ENCODE measurements at places on chromosomes 11 and 22.

DNA sequence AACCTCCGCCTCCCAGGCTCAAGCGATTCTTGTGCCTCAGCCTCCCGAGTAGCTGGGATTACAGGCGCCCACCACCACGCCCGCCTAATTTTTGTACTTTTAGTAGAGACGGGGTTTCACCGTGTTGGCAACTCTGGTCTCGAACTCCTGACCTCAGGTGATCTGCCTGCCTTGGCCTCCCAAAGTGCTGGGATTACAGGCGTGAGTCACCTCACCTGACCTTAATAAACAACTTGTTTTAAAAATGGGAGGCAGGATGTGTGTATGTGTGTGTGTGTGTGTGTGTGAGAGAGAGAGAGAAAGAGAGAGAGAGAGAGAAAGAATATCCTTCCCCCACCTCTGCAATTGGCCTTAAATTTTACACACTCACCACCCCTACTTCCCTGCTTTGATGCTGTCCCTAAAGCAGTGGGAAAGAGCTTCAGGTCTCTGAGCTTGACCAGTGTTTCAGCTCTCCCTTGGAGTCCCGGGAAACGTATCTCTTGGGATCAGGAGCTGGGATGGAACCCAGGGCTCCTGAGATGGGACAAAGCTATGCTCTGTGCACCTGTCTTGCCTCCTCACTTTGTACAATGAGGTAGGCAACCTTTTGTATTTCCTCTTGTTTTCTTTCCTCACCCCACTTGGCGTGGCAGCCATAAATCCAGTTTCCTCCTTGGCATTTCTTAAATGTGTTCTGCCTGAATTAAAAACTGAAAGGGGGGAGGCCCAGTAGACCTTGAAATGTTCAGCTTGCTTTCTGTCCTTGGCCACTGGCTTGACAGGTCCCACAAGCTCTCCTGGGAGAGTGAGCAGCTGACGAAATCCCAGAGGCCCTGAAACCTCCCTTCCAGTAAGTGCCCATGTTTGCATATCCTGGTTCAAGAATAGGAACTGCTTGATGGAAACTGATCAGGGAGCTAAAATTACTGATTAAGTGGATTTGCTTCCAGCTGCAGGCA, 17.8 kb upstream of the XBP1 start:
- DNase-seq = no peak

DNA sequence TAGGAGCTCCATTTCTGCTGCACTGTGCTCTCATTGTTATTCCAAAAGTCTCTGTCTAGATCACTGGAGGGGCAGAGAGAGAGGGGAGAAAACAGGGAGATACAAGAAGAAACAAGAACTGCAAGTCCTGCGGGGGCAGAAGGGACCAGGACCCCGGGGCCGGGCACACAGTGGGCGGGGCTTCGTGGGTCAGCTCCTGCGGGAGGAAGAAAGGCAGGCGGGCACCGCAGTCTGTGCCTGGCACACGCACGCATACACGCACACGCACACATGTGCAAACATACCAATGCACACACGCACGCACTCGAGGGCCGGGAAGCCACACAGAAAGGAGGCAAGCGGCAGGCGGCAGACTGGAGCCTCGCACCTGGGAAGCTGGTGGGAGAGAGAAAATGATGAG, 33.6 kb downstream of the SYT7 start:
- no peak for DNase-seq

GRCh38 chr11:2419638-2420501, 19.3 kb downstream of the TSSC4 start:
- no peak for DNase-seq

DNA sequence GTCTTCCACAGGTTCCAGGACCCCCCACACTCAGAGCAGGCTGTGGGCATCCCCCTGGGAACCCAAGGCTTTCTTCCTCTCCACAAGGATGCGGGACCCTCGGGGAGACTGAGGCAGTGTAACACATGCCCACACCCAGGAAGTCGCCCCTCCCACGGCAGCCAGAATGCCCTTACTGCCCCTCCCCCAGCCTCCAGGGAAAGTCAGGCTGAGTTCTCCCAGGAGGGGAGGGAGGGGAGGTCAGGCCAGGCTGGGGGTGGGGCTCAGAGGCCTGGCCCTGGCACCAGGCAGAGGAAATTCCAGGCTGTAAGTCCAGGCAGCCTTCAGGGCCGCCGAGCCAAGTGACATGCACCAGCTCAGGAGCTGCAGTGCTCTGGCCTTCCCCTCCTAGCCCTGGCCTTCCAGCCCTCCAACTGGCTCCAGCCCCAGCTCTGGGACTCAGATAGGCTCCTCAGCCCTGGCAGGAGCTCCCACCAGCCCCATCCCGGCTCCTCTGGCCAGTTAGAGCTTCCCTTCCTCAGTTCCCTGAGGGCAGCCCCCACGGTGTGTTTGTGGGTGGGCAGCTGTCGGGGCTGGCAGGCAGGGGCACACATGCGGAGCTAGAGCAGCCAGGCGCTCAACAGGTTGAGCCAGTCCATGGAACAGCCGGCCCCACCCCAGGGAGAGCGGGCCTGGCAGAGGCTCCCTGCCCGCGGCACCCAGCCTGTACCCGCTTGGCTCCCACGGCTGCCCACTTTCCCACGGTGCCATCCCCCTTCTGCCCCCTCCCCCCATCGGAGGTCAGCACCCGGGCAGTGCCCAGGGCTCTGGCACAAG, 3.6 kb downstream of the BCL9L start:
- DNase-seq = no peak

DNA sequence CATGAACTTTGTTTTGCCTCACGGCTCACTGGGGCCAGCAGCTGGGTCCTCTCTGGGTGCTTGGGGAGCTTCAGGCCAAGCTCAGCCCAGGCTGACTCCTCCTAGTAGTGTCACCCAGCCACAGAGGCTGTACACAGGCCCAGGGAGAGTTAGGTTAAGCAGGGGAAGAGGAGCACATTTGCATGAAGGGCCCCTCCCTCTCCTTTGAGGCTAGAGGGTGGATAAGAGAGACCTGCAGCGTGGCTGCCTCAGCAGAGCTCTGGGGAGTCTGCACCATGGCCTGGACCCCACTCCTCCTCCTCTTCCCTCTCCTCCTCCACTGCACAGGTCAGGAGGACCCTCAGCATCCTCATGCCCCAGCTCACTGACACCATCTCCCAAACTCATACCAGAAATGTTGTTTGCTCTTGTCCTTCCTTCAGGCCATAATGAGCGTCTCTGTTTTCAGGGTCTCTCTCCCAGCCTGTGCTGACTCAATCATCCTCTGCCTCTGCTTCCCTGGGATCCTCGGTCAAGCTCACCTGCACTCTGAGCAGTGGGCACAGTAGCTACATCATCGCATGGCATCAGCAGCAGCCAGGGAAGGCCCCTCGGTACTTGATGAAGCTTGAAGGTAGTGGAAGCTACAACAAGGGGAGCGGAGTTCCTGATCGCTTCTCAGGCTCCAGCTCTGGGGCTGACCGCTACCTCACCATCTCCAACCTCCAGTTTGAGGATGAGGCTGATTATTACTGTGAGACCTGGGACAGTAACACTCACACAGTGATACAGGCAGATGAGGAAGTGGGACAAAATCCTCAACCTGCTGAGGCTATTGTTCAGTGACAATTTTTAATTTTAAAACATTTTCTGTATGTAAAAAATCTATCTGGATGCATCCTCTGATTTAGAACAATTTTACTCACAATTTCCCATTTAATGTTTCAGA, 82.4 kb upstream of the VPREB1 start:
- no peak for DNase-seq

DNA sequence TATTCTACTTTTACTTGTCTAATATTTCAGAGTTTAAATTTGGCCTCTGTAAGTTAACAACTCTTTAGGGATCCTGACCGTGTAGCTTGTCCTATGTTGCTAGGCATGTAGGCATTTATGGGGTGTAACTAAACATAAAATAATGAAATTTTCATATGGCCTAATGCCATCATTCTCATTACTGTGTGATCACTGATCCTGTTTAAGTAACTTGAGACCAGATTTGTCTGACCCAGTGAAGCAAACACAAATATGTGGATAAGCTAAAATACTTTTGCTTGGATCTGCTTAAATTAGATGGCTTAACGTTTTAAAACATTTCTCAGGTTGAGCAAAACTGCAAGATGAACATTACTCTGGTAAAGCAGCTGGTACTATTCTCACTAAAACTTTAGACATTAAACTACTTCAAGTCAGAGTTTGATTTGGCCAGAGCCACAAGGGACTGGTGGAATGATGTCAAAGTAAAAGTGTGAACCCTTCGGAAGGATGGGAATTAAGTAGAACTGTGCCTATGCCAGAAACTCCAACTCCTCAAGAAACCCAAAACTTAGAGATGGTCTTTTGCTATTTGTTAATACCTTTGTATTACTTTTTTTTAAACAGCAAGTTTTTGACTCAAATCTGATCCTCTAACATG, 12.5 kb downstream of the QSER1 start:
- no peak for DNase-seq

- no peak for DNase-seq
Observed at GRCh38 chr22:30863081-30863833, 105.3 kb downstream of the MORC2 start.

- no peak for DNase-seq
Observed at GRCh38 chr11:2574043-2574552, 125.7 kb downstream of the KCNQ1OT1 start.

DNA sequence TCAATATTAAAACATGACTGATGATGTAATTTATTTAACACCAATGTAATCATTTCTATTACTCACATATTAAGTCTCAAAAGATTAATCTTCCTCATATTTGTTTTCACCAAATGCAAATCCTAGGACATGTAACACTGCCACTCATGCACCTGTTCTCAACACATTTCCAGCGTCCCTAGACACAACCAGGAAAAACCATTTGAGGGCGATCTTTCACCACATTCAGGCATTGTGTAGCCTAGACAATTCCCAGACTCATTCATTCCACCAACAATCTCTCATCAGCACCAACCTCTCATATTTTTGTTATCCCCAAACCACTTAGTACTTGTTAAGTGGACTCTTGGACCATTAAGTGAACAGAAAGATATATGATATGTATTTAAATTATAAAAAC, 66.1 kb downstream of the SLC36A4 start:
- no peak for DNase-seq

DNA sequence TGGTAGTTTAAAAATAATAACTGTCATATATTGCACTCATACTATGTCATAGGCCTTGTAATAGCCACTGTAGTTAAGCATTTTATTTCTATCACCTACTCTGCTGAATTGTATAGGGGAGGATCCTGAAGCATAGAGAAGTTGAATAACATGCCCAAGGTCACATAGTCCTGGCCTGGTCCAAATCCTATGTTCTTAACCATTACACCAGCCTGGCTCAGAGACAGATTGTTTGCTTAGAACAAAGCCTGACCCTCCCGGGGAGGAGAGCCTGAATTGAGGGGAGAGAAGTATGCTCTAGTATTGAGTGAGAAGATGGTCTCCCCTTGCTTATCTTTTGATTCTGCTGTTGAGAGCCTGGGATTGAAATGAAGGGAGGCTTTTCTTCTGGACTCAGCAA, 2.2 kb downstream of the NEU3 start:
- no peak for DNase-seq

- no peak for DNase-seq
Observed at GRCh38 chr11:119094816-119095065, 6.9 kb downstream of the DPAGT1 start.

- DNase-seq = peak; percentile 49
Observed at GRCh38 chr11:57354699-57355098, 16.5 kb downstream of the P2RX3 start.

DNA sequence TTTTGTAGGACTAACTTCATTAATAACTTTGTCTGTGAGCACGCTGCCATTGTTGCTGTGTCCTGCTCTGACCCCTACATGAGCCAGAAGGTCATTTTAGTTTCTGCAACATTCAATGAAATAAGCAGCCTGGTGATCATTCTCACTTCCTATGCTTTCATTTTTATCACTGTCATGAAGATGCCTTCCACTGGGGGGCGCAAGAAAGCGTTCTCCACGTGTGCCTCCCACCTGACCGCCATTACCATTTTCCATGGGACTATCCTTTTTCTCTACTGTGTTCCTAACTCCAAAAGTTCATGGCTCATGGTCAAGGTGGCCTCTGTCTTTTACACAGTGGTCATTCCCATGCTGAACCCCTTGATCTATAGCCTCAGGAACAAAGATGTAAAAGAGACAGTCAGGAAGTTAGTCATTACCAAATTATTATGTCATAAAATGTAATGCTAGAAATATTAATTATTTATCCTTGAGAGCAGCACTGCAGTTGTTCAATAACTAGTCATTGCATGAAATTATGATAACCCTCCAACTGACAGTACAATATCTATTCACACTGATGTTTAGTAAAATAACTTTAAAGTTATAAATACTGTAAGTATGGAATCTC, 46.4 kb upstream of the OR5D13 start:
- DNase-seq = no peak

GRCh38 chr22:21921729-21922128, 30.9 kb downstream of the PPM1F start:
- DNase-seq = no peak

GRCh38 chr11:65279741-65280440, 18.1 kb downstream of the POLA2 start:
- DNase-seq = no peak

DNA sequence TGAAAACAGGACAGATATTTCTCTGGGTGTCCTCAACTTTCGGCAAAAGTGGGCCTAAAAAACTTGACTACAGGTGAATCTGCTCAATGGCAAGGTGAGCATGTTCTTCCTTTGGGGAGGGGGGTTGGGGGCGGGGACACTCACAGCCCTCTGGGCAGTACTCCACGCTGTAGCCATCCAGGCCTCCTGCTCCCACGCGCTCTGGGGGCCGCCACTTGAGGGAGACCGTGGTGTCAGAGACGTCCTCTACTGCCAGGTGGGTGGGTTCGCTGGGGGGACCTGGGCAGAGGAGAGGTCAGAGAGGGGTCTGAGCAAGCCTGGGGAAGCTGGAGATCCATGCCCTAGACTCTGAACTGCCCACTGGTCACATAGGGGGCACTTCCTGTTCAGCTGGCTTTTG, 16.8 kb downstream of the MYBPC3 start:
- DNase-seq = no peak

DNA sequence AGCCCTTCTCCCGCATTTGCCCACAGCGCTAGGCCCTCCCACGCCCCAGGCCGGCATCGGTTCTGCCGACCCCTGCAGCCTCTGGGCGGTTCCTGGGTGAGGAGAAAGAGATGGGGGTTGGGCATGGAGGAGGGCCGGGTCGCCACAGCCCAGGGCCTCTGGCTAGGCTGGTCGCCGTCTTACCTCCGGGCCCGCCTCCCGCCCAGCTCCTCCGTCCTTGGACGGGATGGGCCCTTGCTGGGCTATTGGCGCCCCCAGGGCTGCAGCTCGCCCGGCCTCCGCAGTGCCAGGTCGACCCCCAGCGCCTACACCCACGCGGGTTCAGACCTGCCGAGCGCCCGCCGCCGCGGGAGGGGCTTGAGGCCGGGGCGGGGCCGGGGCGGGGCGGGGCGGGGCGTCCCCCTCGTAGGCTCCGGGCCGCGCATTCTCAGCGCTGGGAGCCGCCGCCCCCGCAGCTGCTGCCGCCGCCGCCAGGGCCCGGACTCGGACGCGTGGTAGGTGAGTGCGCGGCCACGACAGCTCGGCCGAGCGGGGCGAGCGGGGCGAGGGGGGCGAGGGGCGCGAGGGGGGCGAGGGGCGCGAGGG, at the start of gene CD151:
TSS of gene CD151 (plus strand) at position 424 of the 585 bp plus-strand sequence. CDS start 3,118 bp downstream, outside the sequence.
- no peak for DNase-seq

GRCh38 chr11:111960916-111961315, 23.8 kb downstream of the DIXDC1 start:
- DNase-seq = no peak

GRCh38 chr22:45312415-45312814, 2.7 kb downstream of the FAM118A start:
- DNase-seq = no peak

Data from NCI-H524 treated with DMSO at 0.1 percent for 48 hours (cell line).